NT2/D1 (cell line): ENCODE measurements at places on chromosomes 11 and 22.
A peak's percentile ranks its signal among the peaks of the same experiment; 100 is the strongest.

DNA sequence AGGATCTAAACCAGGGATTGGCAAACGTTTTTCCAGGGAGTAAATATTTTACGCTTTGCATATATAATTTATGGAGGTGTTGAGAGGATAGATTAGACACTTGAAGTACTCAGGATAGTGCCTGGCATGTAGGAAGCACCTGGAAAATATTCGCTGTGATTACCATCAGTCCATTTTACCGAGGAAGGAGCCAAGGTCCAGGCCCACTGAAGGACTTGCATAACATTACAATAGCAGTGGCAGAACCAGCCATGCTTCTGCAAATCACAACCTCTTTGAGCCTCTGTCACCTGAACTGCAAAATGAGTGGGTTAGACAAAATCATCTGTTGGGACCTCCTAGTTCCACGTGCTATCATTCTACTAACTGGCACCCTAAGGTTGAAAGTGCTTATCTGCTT lies 5.4 kb downstream of the FUT4 start:
- DNase-seq: no peak

DNA sequence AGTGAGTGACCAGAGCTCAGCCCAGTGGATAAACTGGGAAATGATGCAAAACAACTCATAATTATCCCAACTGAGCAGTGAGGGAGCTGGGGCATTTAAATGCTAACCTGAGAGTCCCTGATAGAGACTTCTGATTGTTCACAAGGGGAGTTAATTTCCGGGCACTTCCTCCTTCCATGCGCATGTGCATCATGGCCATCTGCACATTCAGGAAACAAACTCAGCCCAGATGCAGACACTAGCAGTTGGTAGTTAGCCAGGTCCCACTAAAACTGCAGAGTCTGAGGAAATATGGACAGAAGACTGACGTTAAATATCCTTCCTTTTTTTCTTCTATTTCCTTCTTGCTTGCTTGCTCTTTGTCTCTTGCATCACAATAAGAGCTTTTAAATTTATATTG lies 852.1 kb upstream of the LRRC4C start:
- no peak for DNase-seq

GRCh38 chr11:117843666-117844484 lies 19.3 kb upstream of the FXYD2 start:
- peak; percentile 64 for DNase-seq

GRCh38 chr22:42207918-42208317 lies 62.5 kb downstream of the TCF20 start:
- no peak for DNase-seq

DNA sequence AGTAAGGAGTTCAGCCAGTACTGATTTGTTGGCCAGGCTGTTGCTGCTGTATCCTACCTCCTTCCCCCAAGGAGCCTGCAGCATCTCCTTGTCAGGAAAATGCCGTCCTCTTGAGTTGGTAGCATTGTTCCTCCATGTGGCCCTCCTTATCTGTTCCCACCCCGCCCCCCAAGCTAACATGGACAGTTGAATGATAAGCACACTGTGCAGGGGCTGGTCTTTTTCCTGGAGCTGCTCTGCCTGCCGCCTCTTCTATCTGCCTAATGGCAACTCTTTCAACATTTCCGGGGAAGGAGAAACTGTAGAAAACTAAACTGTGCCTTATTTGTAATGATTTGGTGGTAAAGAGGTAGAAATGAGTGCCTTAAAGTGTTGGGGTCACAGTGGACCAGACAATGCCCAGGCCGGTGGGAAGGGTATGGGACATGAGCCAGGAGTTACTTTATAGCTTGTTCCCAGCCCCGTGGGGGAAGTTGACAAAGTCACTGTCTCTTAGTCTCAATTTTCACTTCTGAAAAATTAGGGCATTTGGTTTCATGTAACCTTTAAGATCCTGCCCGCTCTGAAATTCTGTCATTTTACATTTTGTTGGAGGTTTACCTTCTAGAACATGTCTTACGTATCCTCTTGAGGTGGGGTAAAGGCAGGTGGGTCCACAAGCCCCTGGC lies 4.5 kb downstream of the FAM118A start:
- DNase-seq: no peak
